ENCODE measurements at places on chromosomes 16 and 17.

- no peak for DNase-seq
Observed at GRCh38 chr17:61734012-61734411, 129.3 kb downstream of the BRIP1 start.

GRCh38 chr17:58002154-58002948, 4.7 kb downstream of the SRSF1 start:
- DNase-seq, result no peak

DNA sequence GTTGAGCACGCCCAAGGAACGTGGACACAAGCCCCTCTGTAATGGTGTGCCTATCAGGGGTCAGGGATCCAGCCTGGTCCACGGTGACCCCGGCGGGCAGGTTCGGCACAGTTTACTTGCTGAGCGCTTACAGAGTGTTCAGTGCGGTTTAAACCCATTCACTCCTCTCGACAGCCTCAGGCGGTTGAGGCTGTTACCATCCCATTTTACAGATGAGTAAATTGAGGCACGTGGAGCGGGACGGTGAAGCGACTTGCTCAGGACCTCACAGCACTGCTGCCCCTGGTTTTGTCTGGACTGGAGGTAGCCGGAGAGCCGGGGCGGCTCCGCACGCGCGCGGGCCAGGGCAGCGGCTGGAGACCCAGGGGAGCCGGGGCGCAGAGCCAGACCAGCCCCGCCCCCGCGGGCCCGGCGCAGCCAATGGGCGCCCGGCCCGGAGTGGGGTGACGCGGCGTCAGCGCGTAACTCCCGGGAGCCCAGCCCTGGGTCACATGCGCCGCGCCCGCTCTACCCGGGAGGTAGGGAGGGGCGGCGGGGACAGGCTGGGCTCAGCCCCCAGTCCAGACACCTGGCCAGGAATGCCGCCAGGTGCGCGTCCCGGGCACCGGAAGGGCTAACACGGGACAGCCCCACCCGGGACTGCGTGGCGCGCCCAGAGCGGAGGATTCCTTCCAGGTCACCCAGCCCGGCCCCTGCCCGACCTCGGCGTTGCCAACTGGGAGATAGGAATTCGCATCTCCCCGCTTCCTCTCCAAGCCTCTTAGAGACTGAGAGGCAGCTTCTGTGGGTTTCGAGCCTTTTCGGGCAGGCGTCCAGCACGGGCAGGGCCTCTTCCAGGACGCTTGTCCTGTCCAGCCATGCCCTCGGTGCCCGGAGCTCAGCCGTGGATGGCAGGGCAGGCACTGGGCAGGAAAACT, 3.3 kb upstream of the SREBF1 start:
- peak; percentile 95 for DNase-seq

GRCh38 chr16:14497245-14498082, 132.6 kb downstream of the PARN start:
- no peak for DNase-seq

DNA sequence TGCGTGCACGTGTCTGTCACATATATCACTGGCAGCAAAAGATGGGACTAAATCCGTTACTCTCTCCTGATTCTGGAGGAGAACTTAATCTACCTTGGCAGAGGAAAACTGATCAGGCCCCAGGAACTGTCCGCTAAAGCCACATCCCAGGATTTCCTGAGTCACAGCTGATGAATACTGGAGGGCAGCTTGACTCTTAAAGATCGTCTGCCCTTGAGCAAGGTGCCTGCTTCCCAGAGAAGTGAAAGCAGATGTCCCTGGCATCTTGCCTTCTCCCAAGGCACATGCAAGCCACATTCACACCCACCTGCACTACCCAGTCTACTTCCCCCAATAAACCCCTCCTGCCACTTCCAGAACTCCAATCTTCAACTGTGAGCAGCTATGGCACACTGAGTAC, 99.8 kb downstream of the CPPED1 start:
- no peak for DNase-seq

GRCh38 chr17:16820979-16821543, 131.0 kb downstream of the CCDC144A start:
- DNase-seq, result no peak

DNA sequence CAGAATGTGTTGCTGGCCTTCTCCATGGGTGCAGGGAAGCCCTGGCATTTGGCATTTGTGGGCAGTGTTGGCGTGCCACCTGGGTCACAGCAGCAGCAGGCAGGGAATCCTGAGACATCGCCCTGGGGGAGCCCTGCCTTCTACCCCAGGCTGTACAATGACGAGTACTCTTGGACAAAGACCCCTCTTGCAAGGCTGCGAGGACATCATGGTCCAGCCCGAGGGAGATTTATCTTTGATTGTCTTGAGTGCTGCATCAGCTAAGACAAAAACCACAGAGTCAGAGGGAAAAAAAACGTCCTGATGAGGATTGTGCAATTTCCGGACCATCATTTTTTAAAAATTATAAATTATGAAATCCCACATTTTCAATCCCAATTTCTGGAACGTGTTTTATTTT, 3.7 kb downstream of the CRISPLD2 start:
- DNase-seq, result no peak

DNA sequence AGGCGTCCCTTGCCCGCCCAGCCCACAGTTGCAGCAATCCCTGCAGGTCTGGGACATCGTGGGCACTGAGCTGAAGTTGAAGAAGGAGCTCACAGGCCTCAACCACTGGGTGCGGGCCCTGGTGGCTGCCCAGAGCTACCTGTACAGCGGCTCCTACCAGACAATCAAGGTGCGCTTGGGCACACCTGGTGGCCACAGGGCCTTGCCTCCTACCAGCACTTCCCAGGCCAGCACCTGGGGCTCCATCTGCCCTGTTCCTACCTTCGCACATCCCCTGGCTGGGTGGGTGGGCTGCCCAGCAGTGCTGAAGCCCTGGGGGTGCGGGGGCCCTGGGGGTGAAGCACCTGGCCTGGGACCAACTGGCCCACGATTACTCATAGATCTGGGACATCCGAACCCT, 19.9 kb downstream of the TRAF7 start:
- no peak for DNase-seq

GRCh38 chr16:19523184-19523558, 571 bp upstream of the CCP110 start:
- no peak for DNase-seq

- DNase-seq, result no peak
Observed at GRCh38 chr17:5708344-5708743, 124.0 kb upstream of the NLRP1 start.

DNA sequence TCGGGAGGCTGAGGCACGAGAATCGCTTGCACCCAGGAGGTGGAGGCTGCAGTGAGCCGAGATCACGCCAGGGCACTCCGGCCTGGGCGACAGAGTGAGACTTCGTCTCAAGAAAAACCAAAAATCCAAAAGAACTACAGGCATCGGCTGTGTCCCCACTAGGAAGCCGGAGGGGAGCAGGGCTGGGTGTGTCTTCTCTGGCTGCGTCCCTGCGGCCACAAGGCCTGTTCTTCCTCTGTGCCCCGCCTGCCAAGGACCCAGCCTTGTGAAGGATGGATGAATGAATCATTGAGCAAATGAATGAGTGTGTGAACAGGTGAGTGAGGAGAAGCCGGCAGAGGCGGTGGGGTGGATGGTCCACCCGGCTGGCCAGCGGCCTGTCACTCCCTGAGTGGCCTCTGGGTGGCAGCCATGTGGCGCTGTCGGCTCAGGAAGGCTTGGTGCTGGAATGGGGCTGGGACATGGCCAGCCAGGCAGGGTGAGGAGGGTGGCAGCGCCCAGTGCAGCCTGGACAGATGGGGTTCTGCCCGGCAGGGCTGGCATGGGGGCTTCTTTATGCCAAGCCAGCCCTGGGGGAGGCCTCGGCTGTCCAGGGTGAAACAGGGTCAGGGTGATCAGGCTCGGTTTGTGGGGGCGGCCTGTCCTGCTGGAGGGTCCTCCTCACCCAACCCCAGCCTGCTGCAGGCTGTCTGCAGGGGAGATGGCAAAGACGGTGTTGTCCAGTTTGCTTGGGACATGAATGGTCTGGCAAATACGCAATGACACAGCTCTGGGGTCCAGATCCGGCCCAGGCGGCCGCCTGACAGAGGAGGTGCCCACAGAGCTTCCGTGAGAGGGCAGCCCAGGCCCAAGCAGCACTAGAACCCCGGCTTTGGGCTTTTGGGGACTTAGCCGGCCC, 21.7 kb downstream of the SLC25A10 start:
- peak; percentile 96 for DNase-seq

DNA sequence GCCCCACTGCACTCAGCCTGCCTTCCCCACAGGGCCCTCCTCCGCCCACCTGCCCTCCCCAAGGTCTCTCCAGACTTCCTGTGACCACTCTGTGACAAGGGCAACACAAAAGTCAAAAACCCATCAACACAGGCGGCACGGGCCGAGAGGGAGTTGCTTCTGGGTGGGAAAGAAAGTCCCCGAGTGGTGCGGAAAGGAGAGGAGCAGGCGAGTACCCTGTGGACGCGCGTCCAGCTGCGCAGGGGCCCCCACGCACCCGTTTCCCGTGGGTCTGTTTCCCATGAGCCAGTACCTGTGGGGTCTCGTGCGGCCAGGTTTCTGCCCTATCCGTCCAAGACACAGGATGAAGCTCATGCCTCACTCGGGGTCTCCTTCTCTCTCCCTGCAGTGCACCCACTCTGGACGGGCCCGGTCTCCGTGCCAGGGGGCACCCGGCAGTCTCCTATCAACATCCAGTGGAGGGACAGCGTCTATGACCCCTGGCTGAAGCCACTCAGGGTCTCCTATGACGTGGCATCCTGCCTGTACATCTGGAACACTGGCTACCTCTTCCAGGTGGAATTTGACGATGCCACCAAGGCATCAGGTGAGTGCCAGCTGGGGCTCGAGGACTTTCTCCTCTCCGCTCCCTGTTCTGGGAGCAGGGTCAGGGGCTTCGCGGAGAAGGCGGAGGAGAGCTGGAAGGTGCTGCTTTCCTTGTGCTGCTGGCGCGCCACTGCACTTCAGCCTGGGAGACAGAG, 12.2 kb downstream of the CD2BP2 start:
- no peak for DNase-seq

- DNase-seq, result peak; percentile 74
Observed at GRCh38 chr16:3020247-3020603, at the start of gene TNFRSF12A. Gene TNFRSF12A, plus strand, starts transcription at chr16:3020368. Its CDS starts 30 bp downstream, at chr16:3020398.

DNA sequence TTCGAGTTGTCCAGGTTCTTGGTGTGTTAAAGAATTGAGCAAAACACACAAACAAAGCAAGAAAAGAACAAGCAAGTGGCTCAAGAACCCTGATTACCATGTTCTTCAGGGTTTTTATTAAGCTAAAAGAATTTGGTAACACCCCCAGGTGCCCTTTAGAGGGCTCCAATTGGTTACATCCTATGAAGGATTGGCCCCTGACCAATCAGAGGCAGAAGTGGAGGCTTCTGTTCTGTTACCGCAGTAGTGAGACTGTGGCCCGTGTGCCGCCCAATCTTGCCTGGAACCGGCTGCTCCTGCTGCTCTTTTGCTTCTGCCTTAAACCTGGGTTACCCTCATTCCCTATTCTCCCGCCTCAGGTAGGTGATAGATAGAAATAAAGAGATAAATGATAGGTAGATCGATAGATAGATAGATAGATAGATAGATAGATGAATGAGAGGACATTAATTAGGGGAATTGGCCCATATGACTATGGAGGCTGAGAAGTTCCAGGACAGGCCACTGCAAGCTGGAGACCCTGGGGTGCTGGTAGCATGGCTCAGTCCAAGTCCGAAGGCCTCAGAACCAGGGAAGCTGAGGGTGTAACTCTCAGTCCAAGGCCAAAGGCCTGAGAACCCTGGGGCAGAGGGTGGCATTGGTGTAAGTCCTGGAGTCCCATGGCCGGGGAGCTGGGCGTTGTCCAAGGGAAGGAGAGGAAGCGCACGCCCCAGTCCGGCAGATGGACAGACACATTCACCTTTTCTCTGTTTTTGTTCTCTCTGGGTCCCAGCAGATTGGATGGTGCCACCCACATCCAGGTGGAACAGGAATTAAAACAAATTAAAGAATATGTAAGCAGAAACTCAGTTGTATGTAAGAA, 3.5 kb upstream of the CA5A start:
- DNase-seq, result no peak

GRCh38 chr17:14268264-14268663, 31.6 kb upstream of the CDRT15 start:
- DNase-seq, result no peak

DNA sequence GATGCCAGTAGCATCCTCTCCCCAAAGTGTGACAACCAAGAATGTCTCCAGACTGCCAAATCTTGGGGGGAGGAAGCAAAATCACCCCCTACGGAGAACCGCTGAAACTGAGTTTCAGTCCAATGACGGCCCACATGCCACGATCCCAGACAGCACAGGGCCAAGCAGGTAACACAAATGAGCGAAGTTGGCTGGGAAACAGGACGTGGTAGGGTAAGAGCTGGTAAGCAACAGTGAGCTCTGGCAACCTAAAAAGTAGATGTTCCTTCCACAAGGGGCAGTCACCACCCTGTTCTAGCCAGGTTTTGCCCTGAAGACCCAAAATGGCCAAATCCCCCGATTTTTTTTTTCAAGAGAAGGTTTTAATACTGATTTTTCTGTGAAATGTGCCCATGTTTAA, 25.4 kb downstream of the ZFHX3 start:
- DNase-seq, result no peak

GRCh38 chr17:68384941-68385340, 72.4 kb downstream of the WIPI1 start:
- no peak for DNase-seq

GRCh38 chr16:13429416-13429815, 490.5 kb upstream of the ERCC4 start:
- DNase-seq, result no peak

- DNase-seq, result no peak
Observed at GRCh38 chr17:65093930-65094329, 37.4 kb upstream of the GNA13 start.

DNA sequence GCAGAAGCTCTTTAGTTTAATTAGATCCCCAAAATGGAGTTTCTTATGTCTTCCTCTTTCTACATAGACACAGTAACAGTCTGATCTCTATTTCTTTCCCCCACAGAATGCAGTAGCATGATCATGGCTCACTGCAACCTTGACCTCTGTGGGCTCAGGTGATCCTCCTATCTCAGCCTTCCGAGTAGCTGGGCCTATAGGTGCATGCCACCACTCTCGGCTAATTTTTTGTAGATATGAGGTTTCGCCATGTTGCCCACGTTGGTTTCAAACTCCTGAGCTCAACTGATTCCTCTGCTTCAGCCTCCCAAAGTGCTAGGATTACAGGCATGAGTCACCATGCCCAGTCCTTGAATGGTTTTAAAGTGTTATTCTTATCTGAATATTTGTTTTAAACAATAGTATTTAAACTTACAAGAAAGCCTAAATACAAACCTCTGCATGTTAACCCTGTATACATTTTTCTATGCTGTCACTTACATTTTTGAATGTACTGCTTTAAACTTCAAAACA, 120.6 kb downstream of the GOSR1 start:
- no peak for DNase-seq

DNA sequence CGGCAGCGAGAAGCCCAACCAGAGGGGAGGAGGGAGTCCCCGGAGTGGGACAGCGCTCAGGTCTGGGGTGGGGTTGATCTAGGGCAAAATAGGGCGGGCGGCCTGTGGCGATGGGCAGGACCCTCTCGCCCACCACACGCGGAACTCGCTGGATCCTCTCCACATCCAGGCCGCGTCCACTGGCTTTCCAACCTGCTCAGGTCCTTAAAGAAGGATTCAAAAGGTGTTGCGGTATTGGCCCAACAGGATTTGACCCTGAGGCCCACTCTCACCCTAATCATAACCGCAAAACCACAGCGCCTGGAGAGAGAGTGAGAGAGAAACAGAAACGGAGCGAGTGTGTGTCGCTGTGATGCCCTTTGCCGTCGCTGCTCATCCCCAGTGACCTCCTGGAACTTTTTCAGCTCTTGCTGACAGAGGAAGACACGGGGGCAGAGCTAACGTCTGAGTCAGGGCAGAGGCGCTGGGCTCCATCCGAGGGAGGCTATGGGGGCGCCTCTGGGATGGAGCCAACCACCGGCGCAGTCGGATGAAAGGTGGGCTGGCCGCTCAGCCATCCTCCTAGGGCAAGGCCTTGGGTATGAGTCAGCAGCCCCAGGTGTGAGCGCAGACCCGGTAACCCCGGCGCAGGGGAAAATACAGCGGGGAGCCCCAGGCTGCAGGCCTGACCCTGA, 16.7 kb upstream of the OR1F1 start:
- no peak for DNase-seq

Data from 8988T (cell line).